ENCODE measurements at places on chromosomes 7 and 10.

DNA sequence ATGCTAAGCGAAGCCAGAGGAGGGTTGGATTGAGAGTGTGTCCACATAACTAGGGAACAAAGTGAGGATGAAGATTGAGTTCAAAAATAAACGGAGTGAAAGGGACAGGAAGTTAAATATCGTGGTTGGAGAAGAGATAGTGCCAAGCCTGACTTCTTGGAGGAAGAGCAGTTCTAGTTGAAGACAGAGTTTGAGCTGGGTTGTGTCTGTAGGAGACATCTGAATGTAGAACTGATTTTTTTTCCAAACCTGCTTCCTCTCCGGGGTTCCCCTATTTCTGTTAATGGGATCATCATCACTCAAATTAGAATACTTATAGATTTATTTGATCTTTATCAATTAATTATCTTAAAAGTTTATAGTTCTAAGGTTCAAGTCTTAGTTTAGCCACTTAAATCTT is 35.6 kb downstream of the SP4 start:
- no peak for DNase-seq

- no peak for DNase-seq
Measured at GRCh38 chr7:102103027-102103372, 183.7 kb upstream of the SH2B2 start.

GRCh38 chr7:16558761-16559302 is 32.2 kb downstream of the LRRC72 start:
- DNase-seq, result no peak

GRCh38 chr7:3917436-3917835 is 616.4 kb downstream of the SDK1 start:
- no peak for DNase-seq

GRCh38 chr10:17847585-17848296 is 38.6 kb downstream of the MRC1 start:
- no peak for DNase-seq

- DNase-seq, result no peak
Measured at GRCh38 chr10:123580426-123580825, 85.7 kb upstream of the GPR26 start.

- DNase-seq, result no peak
Measured at GRCh38 chr10:131662851-131663250, 238.0 kb upstream of the PPP2R2D start.

GRCh38 chr7:141287936-141288335 is 214.1 kb downstream of the TMEM178B start:
- DNase-seq, result no peak

- DNase-seq, result no peak
Measured at GRCh38 chr7:75823198-75823910, 9.7 kb upstream of the CCL24 start.

DNA sequence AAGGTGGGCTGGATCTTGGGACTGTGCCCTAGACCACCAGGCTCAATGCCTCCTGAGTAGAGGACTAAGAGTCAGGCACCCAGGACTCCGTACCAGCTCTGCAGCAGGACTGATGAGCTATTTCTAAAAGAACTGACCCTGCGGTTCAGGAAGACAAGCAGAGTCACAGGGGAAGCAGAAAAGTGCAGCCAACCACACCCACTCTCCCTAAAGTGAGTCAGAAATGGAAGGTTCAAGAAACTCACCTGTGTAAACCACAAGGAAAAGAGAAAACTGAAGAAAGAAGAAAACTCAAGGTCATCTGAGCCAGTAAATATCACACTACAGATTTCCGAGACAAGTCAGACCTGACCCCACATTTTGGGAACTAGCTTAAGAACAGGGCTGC is 2.5 kb downstream of the PARP12 start:
- DNase-seq, result no peak

DNA sequence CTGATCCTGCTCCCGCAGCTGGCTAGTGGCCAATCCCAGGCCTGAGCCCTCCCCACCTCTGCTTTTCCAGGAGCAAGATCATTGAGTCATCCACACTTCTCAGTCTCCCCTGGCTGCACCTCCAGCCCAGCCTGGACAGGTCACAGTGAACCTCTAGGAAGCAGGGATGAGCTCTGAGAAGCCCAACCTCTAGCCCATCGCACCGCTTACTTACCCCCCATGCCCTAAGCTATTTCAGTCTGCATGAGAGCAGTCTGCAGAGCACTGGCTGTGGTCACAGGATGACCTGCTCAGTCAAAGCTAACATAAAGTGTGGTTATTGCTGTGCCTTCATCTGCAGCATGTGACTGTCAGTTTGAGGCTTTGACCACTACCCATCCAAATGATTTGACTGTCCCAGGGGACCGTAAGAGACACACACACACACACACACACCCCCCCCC is 129.2 kb downstream of the SORBS1 start:
- DNase-seq, result no peak

DNA sequence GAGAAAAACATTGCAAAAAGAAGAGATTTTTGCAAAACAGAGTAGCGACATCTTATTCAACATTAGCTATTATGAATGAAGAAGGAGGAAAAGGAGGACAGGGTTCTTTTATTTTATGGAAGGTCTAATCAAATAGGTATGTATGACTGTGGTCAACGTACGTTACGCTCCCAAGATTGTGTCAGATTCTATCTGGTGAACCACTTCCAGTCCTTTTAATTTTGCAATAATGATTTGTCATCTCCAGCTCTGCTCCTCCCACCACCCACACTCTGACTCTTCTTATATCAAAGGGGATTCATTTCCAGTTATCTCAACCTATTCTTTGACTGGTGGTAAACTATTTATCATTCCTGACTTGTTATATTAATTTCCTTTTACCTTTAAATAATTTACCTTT is 259.9 kb downstream of the CACNA2D1 start:
- DNase-seq, result peak; percentile 1

DNA sequence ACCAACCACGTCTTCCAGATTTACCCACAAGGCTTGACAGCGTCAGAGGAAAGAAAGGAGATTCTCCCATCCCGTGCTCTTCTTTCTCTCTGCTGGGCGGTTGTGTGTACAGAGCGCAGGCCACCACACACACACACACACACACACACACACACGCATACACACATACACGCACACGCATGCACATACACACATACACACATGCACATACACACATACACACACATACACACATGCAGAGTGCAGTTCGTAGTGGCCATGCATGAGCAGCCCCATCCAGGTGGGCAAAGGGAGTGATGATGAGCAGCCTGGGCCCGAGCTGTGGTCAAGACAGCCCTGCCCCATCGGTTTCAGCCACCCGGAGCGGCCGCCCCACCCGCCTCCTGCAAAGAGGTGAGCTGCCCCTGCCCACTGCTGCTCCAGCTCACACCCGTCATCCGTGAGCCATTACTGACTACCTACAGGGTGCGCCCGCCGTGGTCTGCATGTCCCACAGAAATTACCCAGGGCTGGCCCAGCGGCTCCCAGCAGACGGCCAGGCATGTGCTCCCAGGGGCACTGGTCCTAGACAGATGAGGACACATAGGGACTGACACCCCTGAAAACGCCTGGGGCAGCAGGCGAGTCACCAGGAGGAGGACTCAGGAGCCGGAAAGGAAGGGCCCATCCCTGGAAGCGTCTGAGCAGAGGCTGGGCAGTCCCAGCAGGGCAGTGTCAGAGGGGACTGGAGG is 69.6 kb downstream of the ASB13 start:
- DNase-seq, result no peak

GRCh38 chr7:143882020-143882603 is 19.9 kb downstream of the TCAF1 start:
- no peak for DNase-seq

- DNase-seq, result no peak
Measured at GRCh38 chr7:135260930-135261721, 27.5 kb downstream of the STRA8 start.

DNA sequence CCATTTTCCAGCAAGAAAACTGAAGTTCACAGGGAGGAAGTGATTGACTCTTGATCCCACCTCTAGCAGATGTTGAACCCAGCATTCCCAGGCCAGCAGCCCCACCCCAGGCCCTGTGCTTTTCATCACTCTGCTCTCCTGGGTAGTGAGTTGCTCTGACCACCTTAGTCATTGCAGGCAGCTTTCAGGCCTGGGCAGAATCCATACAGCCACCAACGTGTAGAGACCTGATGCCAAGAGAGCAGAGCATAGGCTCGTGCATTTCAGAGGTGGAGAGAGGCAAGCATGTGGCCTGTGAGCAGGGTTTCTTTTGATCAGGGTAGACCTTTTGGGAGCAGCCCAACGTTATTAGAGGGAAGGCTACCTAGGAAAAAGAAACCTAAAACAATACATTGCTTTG is 334.6 kb downstream of the PTEN start:
- no peak for DNase-seq

DNA sequence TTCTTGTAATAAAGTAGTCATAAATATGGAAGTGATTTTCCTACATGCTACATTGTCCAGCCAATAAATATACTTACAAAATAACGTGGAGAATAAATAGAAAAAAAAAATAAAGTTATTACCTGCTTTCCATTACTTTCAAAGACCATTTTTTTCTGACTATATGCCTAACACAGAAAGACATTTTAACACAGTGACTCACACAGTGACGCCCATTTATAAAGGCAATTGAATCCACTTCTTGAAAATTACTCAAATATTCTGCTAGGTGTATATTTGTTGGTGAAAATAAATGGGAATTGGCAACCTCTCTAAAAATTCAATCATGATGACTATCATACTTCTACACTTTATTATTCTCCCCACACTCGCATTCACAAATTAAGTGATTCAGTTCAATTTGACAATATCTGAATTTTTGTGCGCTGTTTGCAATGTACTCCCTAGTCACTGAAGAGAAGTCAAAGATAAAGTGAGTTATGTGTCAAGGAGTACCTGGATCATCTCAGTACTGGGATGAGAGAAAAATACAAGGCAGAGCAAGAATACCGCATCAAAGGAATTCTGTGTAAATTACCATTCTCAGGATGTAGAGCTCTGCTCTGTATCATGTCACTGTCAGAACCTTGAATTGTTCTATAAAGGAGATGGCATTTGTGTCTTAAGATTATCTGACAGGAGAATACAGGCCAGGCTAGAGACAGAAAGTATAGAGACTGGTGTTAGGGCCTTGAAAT is 642.7 kb downstream of the IPMK start:
- DNase-seq, result no peak

GRCh38 chr10:44261296-44261695 is 123.6 kb downstream of the CXCL12 start:
- DNase-seq, result no peak

- DNase-seq, result peak; percentile 57
Measured at GRCh38 chr7:121994625-121995410, 121.9 kb downstream of the PTPRZ1 start.

- no peak for DNase-seq
Measured at GRCh38 chr10:85262992-85263391, 934.6 kb downstream of the CCSER2 start.

DNA sequence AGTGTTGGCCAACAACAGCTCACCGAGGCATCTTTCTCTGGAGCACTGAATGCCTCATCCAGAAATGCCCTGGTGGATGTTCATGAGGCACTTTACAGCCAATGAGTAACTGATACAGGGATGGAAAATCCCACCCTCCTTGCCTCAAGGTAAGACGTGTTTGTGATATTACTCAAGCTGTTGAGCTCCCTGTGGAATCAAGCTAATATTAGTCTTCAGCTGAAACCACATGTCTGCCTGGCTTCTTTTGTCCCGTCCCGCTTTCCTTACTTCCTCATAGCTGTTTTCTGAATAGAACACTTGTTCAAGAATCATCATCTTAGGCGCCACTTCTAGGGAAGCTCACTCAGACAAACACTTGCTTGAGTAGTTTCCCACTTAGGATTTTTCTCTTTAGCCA is 422.4 kb downstream of the INHBA start:
- no peak for DNase-seq

DNA sequence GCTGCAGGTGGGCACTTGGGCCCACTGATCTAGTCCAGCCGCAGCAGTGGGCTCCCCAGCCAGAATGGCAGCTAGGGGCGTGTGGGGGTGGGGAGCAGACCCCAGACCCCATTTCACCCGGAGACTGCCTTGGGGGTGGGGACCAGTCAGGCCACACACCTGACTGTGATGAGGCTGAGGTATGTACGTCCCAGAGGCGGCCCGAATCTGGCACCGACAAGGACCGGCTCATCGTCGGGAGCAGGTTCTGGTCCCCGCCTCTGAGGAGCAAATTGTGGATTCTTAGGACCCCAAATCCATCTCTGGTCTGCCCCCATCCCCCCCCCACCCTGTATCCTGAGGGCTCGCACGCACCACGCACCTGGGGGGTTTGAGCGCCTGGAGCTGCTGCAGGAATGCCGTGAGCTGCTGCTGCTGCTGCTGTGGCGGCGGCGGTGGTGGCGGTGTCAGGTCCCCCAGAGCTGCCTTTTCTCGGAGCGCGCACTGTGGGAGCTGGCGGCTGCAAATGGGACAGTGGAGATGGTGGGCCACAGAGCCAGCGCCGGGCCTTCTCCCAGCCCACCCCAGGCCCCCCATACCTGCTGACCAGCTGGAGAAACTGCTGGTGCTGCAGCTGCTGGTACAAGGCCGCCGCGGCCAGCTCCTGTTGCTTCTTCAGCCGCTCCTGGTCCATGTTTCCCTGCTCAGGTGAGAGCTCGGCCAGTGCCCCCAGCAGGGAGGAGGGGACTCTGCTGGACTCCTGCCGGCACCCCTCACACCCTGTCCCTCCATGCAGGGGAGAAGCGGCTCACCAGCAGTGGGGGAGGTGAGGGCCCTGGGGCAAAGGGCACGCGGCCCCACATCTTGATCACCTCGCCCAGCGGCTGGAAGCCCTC is 10.2 kb downstream of the GIGYF1 start:
- DNase-seq, result no peak

DNA sequence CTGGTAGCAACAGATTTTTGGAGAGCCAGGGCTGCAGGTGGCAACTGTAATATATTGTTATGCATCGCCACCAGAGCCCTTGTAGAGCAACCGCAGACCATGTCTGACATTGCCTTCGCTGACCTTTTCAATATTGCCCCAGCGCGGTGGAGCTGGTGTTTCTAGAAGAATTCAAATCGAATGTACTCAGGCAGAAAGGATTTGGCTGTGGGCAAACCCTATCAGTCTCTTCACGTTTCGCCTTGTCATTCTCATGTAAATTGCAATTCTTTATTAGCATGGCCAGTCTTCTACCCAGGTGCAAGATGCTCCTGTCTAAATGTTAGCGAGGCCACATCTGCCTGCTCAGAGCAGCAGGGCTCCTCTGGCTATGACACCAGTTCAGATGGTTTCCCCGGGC is 490.2 kb upstream of the AUTS2 start:
- no peak for DNase-seq

- DNase-seq, result no peak
Measured at GRCh38 chr10:73894245-73894971, 16.5 kb upstream of the PLAU start.

DNA sequence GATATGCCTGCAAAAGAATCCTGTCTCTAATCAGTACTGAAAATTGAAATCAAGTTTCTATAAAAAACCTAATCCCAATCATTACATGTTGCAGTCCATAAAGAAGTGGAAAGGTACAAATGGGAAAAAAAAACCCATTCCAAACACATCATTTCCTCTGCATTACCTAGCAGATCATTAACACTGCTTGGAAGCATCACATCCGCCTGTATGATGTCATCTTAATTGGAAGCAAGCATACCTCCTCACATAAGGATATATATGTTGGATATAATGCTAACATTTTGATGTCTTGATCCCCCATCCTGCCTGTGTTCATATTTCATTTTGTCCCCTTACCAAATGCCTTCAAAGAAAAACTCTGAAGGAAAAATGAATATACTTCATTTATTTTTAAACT is 241.3 kb upstream of the AOAH start:
- DNase-seq, result no peak
